ENCODE measurements at places on chromosomes 11 and 22.

DNA sequence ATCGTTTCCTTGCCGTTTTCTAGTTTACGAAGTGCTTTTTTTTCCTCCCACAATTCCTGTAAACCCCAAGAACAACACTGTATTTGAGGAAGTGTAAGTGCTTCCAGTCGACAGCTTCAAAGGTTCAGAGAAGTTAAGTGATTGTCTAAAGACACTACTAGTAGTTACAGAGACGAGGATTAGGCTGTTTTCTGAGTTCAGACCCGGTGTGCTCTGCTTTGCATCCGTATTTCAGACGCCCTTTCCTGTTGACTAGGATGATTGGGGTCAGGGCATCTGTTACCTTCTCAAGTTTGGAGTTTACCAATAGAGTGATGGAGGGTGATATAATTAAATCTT is 430 bp downstream of the CLP1 start:
- DNase-seq, result no peak

DNA sequence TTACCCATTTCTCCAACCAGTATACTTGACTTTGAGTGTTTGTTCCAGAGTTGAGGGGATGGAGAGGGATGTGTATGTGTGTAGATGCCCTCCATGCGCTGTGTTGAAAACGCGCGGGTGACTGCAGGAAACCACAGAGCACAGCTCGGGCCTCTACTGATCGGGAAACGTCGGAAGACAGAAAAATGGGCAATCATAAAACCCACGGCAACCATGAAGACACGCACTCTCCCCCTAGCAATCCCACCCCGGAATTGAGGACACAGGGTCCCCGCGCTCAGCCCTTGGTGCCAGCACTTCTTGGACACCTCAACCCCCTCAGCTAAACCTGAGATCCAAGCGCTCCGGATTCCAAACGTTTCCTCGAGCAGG is 251 bp upstream of the UQCC3 start:
- DNase-seq, result peak; percentile 71

GRCh38 chr11:69657456-69657910 is 16.5 kb downstream of the CCND1 start:
- no peak for DNase-seq

- DNase-seq, result no peak
Observed at GRCh38 chr11:125381499-125382044, 114.5 kb downstream of the FEZ1 start.

DNA sequence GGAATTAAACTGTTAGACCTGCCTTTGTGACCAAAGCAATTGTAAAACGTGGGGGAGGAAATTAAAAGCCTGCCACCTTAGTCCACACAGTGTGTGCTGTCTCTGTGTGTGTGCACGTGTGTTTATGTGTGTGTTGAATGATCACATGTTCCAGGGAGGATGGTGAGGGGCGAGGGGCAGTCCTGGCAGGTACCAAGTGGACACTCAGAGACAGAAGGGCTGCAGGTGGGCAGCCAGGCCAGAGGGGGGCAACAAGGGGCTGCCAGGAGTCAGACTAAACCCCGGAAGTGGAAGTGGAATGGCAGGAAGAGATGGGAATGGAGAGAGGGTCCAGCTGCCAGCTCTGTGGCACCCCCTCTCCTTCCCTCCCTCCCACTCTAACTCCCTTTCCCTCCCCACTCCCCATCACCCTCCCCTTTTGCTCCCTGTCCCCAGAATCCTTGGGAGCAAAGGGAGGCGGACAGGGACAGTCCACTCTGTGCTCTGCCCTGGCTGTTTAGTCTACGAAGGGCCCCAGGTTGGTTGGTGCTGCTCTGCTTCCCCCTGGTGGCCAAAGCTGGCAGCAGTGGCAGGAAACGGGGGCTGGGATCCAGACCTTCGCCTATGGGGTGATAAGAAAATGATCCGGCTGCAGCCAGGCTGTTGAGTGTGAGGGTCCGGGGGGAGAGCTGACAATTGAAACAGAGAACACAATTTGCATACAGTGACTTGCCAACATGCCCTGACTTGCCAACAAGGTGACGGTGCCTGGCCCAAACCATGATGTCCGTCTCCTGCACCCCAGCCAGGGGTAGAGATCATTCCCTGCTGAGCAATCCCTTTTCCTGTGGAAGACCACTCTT is 24.4 kb downstream of the P2RY2 start:
- DNase-seq, result peak; percentile 33

- no peak for DNase-seq
Observed at GRCh38 chr11:43135966-43136534, 175.7 kb upstream of the API5 start.

DNA sequence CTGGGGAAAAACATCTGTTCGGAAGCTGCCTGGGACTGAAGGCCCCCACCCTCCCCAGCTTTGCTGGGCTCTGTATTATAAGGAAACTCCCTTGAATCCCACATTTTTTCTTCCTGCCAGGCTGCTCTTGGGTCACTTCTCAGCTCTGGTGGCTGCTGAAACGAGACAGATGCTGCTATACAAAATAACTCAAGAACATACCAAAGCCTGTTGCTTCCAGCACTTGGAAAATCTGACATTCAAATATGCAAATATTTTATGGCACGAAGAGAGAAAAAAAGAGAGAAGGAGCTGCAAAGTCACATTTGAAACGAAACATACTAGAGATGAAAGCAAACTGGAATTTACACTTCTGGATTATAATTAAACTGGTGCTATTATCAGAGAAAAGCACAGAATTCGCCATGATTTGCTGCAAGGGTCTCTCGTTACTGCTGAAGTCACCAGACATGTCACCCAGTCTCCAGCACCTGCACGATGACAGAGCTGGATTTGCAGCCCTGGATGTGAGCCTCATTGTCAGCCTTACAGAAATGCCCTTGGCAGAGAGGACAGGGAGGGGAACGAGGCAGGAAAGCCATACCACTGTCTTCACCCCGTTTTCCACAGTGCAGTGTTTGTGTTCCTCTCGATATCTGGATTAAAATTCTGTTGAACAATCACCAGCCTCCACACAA is 47.9 kb upstream of the IGSF9B start:
- DNase-seq, result no peak

DNA sequence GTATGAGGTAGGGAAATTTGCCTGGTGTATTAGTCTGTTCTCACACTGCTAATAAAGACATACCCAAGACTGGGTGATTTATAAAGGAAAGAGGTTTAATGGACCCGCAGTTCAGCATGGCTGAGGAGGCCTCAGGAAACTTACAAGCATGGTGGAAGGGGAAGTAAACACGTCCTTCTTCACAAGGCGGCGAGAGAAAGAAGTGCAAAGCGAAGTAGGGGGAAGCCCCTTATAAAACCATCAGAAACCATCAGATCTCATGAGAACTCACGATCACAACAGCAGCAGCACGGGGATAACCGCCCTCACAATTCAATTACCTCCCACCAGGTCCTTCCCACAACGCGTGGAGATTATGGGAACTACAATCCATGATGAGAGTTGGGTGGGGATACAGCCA is 12.0 kb upstream of the RFPL2 start:
- no peak for DNase-seq

DNA sequence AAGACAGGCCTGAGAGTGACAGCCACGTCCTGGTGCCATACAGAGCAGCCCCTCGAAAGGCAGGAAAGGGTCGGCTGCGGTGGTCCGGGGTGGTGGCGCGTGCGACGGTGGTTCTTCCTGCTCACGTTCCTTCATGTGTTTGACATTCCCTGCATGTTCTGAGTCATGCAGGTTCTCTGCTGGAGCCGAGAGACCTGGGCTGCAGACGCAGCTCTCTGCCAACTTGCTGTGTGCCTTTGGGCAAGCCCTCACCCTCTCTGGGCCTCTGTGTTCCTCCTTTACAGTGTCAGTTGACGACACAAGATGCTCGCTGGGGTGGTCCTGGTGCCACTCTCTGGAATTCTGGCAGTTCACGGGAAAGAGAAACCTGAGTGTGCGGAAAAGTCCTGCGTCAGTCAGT is 12.0 kb downstream of the ARHGAP8 start:
- DNase-seq, result no peak

DNA sequence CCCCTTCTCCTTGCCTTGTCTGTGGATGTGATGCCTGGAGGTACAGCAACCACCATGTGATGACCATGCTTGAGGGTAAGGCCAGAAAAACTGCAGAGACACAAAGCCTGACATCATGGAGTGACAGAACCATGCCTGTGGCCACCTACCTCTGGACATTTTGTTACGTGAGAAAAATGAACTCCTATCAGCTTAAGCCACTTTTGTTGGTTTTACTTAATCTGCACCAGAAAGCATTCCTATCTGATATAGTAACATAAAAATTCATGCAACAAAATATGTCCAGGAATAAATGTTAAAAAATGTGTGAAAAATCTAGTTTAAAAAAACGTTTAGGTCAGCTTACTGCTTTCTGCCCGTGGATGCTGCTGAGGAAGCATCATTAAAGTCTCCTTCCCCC is 42.6 kb upstream of the P4HA3 start:
- DNase-seq, result no peak

DNA sequence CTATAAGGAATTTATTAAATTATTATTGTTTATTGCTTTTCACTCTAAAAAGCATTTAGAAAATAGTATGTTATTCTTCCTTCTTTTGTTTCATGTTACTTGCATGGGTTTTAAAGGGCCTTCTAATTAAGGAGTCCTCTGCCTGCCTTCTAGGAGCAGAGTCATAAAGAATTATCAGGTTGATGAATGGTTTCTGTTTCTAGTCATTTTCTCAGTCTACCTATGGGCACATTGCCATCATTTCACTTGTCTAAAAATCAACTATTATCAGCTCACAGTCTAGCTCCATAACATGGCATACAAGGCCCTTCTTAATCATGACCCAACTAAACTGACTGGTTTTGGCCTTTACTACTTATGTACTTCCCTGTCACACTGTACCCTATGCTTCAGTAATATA is 16.2 kb downstream of the DYNC2H1 start:
- no peak for DNase-seq

DNA sequence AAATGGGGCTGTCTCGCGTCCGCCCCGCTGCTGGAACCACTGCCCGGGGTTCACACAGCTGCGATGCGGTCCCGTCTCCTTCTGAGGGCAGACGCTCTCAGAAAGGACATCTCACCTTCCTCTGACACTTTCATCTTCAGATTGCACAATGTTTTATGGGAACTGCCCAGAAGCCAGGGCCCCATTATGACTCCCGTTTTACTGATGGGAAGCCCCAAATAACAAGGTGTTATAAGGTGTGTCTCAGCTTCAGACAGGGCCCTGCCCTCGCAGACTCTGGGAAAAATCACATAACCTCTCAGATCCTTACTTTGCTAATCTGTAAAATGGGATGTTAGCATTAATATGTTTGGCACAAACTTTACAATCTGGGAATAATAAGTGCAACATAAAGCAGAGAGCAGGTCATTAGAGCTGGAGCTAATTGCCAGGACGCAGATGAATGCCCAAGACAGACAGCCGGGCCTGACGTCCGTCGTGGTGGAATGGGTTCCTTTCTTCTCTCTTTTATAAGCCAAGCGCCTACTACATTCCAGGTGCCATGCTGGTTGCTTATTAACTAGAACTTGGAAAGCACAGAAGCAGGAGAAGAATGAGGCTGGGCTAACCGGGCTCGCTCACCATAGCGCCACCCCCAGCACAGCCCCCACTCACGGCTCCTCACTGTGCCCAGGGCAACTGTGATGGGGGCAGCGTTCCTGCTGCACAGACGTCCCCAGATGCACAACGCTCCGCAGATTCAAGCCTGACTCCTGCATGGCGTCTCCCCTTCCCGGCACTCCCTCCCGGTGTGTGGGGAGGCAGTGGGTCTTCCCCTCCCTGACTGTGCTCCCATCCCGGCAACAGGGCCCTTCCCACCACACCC is 43.8 kb downstream of the TRMU start:
- no peak for DNase-seq

DNA sequence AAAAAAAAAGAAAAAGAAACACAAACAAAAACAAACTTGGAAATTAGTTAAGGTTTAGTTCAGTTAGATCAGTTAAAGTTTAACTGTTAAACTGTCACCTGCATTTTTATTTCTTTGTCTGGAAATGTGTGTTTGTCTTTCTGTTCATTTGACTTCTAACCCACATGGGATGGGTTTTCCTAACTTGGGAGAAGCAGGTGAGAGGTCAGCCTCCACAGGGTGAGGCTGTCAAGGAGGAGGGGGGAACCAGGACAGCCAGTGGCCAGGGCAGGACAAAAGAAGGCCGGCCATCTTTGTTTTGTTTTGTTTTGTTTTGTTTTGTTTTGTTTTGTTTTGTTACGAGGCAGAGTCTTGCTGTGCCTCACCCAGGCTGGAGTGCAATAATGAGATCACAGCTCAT is 13.4 kb upstream of the GCAT start:
- DNase-seq, result no peak

- DNase-seq, result no peak
Observed at GRCh38 chr11:120659076-120659475, 147.5 kb downstream of the GRIK4 start.

GRCh38 chr11:68257477-68258362 is 14.1 kb downstream of the C11orf24 start:
- peak; percentile 88 for DNase-seq

DNA sequence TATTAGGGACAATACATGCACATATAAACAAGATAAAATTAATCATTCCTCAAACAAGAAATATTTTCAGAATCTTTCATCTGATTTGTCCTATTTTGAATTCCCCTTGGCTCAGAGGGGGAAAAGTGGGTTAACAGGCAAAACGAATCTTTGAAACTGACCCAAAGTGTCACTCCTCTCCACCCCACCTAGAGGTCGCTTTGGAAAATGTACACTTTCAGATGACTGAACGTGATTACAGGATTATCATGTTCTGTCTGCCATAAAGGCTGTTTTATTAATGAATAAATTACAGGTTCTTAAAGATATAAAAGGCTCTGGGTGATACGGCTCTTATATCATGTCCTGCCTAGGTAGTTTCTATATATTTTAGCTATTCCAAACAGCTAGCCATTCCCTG is 1735.0 kb downstream of the LRRC4C start:
- DNase-seq, result no peak

DNA sequence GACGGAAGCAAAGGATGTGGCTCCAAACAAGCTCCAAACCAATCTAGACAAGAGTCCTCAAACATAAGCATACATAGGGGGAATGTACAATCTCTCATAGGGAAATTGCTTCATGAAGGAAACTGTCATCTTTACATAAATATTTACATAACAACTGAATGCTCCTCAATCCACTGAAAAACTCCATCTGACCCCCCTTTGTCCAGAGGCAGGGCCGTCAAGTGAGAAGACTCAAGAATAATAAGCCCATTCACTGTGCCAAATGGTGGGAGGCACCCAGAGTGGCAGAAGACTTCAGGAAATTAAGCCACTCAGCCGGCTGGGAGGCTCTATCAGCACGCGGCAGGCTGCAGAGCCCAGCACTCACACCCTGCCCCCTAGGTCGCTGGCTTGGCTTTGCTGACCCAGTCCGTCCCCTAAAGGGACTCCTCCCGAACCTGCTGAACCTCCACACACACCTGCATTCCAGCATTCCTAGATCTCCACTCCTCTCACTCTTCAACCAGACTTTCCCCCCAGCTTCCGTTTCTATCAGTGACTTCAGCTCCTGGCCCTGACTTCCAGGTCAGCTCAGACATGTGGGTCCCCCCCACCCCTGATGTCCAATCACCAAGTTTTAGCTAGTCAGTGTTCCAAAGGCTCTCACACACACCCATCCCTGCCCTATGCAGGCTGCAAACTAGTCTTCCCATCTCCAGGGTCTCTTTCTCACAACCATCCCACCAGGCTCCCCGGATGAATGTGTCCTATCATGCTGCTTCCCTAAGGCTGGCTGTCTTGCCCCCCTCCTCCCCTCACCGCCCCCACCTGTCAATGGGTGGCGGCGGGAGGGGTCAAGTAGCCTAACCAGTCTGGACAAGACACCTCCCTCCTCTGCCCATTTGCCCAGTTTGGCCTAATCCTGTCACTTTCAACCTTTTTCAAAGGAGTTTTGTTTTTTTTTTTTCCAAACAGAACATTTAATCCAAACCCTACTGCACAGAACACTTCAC is 11.3 kb downstream of the VPS37C start:
- no peak for DNase-seq

All from T-helper 2 cell (primary cell).